ENCODE measurements at places on chromosomes 3 and 15. TPM values are rescaled to one million over a fixed set of nuclear protein-coding genes. Genes with fewer than 3 reads are reported as not detected.

Gene COL6A6
- polyA plus RNA-seq = 0.08 TPM

Gene ANKRD63
- not detected for polyA plus RNA-seq

Gene CLSTN2
- not detected for polyA plus RNA-seq

Gene TRH
- polyA plus RNA-seq = 0.15 TPM

Gene SNX22
- 0.94 TPM for polyA plus RNA-seq

Gene SEC22C
- polyA plus RNA-seq = 56.9 TPM

Gene CCDC33
- not detected for polyA plus RNA-seq

Gene ARGFX
- polyA plus RNA-seq = not detected

Gene TRPC1
- polyA plus RNA-seq = 5.1 TPM

GRCh38 chr15:33112541-33113105 is 81.9 kb downstream of the FMN1 start:
- no peak for DNase-seq

DNA sequence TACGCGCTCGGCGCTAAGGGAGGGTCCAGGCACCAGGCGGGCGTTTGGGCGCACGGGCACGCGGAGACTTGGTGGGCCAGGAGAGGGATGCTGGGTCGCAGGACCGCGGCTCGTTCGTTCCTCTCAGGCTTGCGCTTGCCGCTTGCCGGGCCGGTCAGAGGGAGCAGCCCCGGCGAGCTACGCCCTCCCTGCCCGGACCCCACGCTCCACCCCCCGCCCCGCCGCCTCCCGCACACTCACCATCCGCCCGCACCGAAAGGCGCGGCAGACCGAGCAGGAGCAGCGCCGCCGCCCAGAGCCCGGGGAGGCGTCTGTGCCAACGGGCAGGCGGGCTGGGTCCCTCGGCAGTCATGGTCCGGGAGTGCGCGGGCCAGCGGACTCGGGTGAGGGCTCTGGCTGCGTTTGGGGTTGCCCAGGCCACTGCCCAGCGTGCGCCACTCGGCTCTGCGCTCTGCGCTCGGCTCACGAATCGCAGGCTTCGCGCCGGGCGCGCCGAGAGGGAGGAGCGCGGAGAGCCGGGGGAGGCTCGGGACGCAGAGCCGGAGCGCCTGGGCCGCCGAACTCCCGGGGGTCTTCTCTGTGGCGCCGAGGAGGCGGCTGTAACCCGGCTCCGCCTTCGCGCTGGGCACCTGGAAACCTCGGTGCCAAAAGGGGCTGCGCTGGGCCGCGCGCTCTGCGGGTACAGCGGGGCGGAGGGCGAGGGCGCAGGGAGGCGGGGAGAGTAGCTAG is at the start of gene SUSD5:
Gene SUSD5 (minus strand): TSS at position 365 of the 729 bp plus-strand sequence. CDS start 13 bp downstream, at position 352.
- DNase-seq = peak; percentile 53

DNA sequence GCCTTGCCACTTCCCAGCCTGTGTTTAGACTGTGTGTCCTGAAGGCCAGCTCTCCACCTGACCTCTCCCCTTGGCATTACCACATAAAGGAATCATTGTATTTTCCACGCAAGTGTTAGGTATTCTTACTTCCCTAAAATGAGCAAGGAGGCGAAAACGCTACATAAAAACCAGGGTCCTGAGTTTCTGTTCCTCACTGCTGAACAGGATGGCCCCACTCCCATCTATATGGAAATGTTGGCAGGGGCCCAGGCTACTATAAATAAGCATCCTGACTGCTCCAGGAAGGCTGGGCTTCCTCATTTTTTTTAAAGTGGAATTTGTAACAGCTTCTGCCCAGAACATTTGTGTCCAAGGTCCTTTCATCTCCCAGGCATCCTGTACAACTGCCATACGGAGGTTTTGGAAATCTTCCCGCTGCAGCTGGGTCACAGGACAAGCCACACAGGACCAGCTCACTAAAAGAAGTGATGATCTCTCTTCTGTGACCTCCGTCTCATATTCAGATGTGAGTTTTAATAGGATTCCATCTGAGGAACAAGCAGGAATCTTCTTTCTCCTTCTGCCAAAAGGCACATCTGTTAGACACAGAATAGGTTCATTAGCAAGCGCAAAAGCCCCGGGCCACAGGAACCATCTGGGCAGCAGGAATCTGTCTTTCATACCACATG is 56.4 kb upstream of the LIMD1 start:
- DNase-seq = no peak

DNA sequence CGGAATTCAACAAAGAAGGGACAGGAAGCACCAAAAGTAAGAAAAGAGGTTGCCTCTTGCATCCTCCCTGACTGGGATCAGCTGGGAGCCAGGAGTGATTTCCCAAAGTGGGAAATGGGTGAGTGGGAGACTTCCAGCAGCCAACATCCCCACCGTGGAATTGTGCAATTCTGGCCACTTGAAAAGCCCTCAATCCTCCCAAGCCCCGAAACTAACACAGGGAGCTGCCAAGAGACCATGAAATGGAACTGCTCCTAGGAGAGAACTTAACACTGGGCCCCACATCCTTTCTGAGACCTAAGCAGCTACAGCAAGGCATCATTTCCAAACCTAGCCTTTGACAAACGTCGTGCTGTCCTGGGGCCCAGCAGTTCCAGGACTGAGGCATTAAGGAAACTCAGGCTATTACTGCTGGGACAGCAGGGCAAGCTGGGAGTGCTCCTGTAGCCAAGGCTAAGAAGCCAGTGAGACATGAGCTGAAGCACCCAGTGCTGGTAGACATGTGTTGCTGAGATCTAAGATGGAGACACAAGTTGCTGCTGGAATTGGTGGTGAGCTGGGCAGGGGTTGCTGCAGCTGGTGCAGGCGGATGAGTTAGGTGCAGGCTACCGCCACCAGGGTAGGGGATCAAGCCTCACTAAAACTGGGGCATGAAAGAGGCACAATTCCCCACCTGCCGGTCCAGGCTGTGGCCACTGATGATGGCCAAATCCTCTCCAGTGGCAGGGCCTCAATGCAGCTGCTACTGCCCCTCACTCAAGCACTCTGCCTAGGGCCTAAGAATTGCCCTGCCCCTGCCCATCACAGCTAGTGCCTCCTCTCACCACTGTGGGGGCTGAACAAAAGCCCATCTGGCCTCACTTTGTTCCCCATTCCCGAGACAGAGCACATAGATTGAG is 43.9 kb downstream of the ALDH1A2 start:
- DNase-seq = no peak

GRCh38 chr15:82979726-82980125 is 6.3 kb upstream of the RAMAC start:
- DNase-seq = no peak

DNA sequence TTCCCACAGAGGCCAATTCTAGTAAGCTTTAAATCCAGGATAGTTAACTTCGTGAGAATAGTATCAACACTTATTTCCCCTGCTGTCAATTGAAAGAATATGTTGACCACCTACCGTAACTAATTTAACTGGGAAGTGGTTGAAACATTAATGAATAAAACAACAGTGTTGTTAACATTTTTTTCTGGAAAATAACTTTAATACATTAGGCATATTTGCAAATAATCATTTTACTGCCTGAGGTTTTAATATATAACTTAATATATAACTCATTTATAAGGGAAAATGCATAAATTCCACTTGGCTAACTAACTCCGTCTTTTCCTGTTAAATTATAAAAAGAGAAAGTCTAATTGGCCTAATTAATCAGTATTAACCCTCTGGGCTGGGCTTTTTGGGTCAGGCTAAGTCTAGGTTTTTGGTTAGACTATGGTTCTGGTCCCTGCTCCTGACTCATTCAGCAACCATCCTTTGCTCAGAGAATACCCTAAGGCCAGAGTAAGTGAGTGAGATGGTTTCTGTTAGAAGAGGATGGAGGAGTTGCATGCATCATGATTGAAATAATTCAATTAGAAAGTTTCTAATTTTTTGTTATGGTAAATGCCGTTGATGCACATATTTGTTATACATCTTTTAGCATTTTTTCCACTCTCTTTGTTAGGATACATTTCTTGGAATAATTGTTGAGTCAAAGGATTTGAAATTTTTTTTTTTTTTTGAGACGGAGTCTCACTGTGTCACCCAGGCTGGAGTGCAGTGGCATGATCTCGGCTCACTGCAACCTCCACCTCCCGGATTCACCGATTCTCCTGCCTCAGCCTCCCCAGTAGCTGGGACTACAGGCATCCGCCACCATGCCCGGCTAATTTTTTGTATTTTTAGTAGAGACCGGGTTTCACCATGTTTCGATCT is 10.8 kb upstream of the SKIL start:
- DNase-seq = peak; percentile 65

DNA sequence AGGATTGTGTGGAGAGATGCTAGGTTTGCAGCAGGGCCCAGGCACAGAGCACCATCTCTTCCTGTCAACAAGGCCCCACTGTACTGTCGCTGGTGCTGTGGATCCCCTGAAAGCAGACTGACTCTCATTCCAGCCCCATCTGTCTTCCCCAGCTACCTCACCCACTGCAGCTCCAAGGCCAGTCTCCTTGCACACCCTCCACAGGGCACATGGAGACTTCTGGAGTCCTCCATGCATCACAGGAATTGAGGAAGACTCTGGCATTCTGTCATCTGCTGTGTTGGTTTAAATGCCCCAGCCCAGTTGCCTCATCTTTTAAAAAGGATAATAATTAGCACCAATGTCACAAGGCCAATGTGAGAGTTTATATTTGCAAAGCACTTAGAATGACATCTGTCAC is 301.2 kb downstream of the RPLP1 start:
- no peak for DNase-seq

- DNase-seq = peak; percentile 17
These were observed 251.2 kb upstream of the VEPH1 start for GRCh38 chr3:157754451-157754850.

DNA sequence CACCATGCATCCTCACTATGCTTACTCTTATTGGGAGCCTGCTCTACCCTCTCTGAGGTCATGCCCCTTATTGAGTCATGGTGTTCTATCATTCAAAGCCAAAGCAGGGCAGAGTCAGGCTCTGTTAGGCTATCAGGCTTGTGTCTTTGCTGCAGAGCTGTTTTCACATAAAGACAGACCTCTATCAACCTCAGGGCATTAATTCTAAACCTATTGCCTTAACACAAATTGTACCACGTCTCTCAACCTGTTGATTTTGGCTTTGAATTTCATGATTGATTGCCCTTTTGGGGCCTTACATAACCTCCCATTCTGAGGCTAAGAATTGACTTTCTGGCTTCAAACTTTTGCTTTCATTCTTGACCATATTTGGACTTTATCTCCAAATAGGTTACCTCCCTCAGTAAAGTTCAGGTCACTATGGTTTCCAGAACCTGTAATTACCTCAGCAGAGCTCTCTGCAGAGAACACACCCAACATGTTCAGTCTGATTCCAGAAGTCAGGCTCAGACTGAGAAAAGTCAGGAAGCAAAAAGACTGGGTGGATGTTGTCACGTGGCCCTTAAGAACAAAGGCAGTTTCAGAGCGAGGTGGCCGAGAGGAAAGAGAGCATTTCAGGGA is 221.4 kb upstream of the NANOGP8 start:
- DNase-seq = peak; percentile 74

- DNase-seq = peak; percentile 25
These were observed 37.1 kb downstream of the SEC22C start for GRCh38 chr3:42544492-42545283.

DNA sequence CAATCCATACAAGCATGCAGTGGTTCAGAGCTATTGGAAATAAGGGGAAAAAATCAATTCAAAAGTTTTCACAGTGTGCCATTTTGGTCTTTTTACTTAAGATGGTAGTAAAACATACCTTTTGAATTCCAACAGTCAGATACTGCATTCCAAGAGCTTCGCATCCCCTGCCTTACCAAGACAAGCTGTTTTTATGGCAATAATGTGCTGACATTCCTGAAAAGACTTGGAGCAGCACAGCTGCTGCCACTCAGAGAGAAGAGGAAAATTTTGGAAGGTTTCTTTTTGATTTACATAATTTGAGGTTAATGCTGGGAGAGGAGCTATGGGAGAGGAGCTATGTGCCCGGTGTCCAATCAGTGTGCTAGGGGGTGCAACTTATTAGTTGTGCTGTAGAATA is 148.3 kb downstream of the FEZF2 start:
- DNase-seq = no peak

- DNase-seq = no peak
These were observed 62.0 kb upstream of the MRPL3 start for GRCh38 chr3:131564812-131565211.

DNA sequence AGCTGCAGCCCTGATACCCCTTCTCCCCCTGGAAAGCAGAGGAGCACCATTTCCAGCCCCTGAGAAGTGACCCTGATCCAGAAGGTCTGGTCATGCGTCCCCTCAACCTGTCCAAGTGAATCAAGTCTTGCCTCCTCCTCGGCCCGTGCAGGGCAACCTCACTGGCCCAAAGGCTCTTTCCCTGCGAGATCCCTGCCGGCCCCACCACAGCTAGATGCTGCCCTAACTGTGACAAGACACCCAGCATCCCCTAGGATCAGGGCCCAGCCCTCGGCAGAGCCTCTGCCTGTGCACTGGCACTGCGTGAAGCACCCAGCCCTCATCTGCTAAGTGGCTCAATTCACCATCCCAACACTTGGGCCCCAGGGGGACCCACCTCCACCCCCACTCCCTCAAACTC is 155.1 kb downstream of the NUP210 start:
- no peak for DNase-seq

DNA sequence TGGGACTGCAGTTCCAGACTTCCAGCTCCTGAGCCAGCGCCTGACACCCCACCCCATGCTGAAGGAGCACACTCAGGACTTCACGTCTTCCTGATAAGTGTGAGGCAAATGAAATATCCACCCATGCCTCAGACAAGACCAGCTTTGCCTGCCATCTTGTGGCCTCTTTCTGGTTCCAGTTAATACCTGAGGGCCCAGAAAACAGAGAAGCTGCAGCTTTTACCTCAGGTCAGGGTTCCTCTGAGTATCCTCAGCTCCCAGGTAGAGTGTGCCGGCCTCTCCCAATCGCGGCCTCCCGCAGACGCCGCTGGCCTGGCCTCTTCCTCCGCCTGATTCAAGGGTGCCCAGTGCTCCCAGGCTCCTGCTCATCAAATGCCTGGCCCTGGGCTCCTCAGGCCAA is 5.1 kb upstream of the KLHL6 start:
- no peak for DNase-seq

DNA sequence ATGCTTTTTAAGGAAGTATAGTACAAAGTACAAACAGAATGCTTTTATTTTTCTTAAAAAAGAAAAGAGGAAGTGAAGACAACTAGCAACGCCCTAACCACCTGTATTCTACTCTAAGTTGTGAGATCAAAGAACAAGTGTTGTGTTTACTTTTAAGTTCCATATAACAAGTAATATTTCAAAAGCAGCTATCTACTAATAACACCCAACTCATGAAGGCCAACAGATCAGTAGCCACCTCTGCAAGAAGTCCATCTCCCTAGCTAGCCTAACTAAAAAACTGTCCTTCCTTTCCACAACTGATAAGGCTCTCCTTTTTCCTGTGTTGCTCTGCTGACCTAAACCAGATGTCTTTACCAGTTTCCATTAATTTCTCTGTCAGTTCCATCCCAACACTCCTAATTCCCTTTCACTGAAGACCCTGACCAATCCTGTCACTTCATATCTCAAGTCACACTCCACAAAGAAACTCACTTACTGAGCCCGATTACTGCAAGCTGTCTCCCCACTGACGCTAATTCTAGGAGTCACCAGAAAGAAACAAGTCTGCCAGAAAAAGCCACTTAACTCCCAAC is 26.9 kb downstream of the PHC3 start:
- DNase-seq = no peak

- peak; percentile 52 for DNase-seq
These were observed 36.7 kb downstream of the SLC9A9 start for GRCh38 chr3:143811602-143812001.

All from GM23248 (cell line).